CD4-positive, alpha-beta T cell treated with Interleukin-10 for 1 hour (primary cell): ENCODE measurements at places on chromosomes 6 and 20.

DNA sequence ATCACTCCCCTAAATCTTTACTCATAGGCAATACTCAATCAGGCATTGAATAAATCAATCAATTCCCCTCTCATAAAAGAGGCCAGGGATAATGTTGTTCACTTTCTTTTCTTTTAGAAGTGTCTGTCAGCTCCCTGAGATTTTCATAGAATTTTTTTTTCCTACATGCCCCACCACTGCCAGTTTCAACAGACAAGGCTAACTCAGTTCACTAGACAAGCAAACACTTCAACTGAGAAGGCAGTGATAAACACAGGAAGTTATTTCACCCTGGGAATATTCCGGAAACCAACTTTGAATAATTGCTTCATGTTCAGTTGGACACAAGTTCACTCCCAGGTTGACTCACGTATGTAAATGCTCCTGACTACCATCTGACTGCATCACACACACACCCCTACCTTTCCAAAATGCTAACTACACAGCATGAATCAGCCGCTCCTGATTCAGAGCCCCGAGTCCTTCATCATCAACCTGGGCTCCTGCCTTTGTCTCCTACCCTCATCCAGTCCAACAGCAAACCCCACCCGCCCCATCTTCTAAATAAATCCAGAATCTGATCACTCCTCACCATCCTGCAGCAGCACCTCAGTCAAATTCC, 143.9 kb downstream of the BCAS1 start:
- DNase-seq: no peak

DNA sequence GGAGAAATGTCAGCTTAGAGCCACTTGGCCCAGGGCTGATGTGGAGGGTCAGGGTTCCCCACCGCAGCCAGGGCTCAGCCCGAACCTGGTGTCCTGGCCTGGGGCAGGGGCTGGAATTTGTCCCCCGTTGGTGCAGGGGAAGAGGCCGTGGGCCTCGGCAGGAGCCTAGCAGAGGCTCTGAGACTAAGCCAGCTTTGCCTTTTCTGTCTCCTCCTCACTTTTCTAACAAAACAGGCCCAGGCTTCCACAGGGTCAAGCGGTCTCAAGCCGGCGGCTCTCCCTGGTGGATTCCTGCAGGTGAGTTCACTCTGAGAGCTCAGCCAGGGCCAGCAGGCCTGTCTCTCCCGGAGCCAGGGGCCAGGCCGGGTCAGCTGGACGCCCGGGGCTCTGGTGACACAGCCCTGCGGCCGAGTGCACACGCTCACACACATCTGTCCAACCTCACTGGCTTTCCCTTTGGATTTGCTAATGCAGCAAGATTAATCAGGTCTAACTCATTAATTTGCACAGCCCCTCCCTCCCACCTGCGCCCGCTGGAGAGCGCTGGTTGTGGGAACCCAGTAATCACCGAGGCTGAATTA, 2.9 kb upstream of the CHRNA4 start:
- no peak for DNase-seq

DNA sequence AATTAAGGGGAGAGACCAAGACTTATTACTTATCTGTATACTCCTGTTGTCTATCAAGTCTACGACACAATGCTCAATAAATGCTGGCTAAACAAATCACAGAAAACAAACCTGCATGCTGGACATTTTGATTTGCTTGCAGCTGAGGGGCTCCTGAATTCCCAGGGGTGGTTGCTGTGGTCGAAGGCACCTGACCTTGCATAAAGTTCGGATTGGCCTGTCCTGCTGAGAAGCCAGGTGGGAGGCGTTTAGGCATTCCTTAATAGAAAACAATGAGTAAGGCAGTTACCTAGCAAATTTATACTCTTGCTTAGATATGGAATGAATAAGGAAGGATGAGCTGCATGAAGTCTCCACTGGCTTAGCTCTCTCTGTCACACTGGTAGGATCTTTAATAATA, 50.5 kb downstream of the TP53INP2 start:
- DNase-seq: no peak

DNA sequence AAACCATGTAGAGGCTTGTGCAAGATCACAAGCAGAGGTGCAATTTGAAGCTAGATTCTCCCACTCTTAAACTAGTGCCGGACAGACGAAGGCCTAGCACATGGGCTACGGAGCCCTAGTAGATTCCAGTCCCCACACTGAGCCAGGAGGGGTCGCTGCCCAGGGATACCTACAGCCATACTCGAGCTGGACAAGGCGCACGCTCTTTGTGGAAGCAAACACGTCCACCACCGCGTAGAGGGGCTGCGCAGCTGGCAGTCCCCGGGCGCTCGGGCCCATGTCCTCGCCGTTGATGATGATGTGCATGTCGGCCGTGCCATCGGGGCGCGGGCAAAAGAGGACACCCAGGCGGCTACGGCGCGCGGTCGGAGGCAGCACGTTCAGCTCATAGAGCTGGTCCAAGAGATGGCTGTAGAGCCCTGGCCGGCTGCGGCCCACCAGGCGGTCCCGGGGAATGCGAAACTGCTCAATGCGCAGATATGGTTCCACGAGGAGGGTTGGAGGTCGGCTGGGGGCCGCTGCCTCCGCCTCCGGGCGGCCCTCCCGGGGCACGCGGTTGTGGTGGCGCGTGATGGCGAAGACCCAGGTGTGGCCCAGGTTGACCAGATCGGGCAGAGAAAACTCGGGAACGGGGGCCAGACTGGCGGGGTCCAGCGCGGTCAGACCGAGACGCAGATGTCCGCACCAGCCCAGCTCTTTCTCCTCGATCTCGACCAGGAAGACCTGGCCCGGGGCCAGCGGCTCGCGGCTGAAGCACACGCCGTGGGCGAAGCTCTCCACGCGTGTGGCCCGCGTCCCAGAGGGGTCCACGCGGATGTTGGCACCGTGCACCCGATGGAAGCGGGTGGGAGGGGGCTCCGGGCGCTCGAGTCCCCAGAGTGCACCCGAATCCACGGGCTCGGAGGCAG, 677 bp downstream of the NEURL2 start:
- peak; percentile 48 for DNase-seq

- no peak for DNase-seq
These were observed 206.5 kb downstream of the JARID2 start for GRCh38 chr6:15452182-15452941.

GRCh38 chr20:45407067-45407745, 883 bp upstream of the DBNDD2 start:
- DNase-seq: no peak

DNA sequence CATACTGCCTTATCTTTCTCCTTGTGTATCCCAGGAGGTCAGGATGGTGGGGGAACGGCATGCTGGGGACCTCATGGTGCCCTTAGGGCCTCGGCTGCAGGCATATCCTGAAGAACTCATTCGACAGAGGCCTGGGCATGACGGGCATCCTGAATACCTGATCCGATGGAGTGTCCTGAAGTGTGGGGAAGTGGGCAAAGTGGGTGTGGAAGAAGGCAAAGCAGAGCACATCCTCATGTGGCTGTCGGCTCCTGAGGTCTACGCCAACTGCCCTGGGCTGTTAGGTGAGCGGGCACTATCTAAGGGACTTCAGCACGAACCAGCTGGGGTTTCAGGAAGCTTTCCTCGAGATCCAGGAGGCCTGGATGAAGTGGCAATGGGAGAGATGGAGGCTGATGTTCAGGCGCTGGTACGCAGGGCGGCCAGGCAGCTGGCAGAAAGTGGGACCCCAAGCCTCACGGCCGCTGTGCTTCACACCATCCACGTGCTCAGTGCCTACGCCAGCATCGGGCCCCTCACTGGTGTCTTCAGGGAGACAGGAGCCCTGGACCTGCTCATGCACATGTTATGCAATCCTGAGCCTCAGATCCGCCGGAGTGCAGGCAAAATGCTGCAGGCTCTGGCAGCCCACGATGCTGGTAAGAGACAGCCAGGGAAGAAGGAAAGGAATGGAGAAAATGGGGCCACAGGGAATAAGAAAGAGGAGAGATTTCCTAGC, 2.4 kb downstream of the CUL9 start:
- no peak for DNase-seq

DNA sequence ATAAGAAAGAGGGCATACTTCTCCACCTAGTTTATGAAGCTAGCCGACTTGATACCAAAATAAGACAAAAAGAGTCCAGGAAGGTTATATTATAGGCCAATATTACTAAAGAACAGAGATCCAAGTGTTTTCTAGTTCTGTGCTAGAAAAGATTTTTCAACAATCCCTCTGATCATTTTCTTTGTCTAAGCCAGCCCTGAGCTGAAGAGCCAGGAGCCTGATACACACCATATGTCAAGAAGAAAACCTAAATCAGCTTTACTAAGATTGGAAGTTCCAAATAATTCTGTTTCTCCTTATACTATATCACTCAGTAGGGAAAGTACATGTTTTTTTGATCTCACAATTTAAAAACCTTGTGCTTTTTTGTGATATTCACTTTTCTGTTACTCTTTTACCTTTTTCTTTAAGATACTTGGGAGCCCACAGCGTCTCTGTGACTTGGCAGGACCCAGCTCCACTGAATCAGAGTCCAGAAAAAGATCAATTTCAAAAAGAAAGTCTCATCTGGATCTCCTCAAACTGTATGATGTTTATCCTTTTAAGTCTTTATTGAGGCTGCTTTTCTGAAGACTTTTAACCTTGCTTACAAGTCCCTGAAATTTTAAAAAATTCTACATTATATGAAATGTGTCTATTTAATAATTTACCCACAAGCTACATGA, 43.0 kb upstream of the PBOV1 start:
- no peak for DNase-seq

GRCh38 chr6:106300020-106300780, 25.4 kb downstream of the ATG5 start:
- DNase-seq: no peak

GRCh38 chr6:43766964-43767461, 3.0 kb upstream of the VEGFA start:
- no peak for DNase-seq

- DNase-seq: no peak
These were observed 12.0 kb upstream of the TFAP2A start for GRCh38 chr6:10426781-10427279.

GRCh38 chr6:71707059-71707458, 179.3 kb upstream of the RIMS1 start:
- DNase-seq: no peak

DNA sequence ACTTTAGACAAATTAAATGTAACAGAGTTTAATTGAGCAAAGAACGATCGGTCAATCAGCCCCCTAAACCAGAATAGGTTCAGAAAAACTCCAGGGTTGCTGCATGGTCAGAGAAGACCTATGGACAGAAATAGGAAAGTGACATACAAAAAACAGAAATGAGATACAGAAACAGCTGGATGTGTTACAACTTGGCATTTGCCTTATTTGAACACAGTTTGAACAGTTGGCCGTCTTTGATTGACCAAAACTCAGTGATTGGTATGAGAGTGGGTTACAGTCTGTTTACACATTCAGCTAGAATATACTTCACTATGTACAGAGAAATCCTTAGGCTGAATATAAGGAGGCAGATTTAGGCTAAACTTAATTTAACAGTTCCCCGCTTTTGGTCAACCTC, 19.9 kb downstream of the SRSF6 start:
- no peak for DNase-seq

GRCh38 chr20:60760256-60761000, 491.6 kb upstream of the CDH4 start:
- DNase-seq: no peak

DNA sequence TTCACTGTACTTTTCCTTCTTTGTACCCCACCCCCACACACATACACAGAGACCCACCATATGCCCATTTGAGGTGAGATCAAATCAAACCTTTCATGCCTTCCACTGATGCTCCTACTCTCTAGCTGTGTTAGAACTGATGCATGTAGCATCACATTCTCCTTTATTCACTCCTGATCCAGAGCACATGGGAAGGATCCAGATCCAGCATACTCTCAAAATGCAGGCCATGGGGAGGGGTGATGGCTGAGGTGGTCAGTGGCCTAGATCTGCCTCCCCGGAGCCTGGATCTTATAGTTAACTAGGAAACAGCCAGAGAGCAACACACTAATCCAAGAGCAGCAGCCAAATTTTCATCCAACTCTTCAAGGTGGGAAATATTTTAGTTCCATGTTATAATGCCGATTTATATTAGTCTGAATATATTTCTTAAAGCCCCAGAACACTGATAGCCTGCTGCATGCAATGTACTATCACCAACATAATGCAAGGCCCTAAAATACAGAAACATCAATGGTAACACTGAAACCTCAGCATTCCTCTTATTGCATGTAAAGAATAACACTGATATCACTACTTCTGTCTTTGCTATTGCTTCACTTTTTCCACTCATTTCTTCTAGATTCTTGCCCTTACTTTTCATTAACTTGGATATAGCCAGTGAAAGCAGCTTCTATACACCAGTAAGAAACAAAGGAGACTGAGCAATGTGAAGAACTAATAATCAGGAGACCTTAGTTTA, 126.8 kb upstream of the BEND6 start:
- no peak for DNase-seq

DNA sequence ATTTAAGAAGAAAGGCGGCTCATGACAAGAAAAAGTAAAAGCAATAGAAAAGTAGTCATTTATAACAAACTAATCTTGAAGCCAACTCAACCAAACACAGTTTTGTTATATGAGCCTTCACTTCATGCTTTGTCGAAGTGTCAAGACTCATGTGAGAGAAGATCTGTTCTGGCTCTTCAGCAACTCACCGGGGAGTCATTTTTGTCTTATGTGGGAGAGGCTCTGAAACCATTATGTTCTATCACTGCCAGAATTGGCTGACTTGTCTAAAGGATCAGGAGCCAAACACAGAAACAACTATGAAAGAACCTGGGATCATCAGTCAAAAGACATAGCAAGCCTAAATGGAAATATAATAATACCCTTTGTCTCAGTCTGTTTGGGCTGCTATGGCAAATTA, 105.2 kb downstream of the CDK19 start:
- no peak for DNase-seq

GRCh38 chr20:52191916-52192718, 538 bp upstream of the ZFP64 start:
- DNase-seq: peak; percentile 54

- no peak for DNase-seq
These were observed 162.2 kb downstream of the TENT5A start for GRCh38 chr6:81590314-81590691.

- no peak for DNase-seq
These were observed 304.6 kb upstream of the ZFP64 start for GRCh38 chr20:52496191-52496590.

- no peak for DNase-seq
These were observed 204.7 kb upstream of the ARG1 start for GRCh38 chr6:131368198-131368911.

DNA sequence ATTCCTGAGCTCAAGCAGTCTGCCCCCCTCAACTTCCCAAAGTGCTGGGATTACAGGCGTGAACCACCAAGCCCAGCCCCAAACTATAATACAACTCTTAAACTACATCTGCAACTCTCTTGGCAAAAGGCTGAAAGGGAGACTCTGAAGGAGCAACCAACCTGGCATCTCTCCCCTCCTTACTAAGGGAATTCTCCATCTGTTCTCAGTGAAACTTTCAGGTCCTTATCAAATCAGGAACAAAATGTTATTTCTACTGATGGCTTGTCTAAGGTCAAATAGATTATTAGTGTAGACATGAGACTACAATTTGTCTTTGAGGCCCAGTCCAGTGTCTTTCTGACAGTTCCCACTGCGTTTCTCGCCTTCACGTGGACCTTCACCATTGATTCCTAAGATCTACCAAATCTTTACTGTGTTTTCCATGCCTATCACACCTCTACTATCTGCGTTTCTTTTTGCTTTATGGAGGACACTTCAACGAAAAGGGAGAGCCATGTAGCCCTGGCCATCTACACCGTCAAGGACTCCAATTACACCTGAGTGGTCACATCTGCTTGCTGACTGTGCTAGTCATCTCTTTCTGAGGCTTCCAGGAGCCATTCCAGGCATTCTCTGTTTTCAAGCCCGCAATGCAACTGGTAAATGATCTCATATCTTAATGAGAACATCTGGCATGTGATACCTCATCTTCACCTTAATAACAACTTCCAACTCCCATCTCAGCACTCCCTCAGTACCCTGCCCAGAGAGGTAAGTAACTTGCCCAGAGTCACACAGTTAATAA, 405.7 kb upstream of the CITED2 start:
- DNase-seq: no peak
